Stimulated activated memory B cell treated with anti-CD40 and anti-IgM and Interleukin-4, amounts not matched to agents 10 μg/mL and 1 μg/mL and 100 μg/mL, for 72 hours (primary cell): ENCODE measurements at places on chromosomes 5 and 9.

- ATAC-seq, result no peak
These were observed 326.1 kb upstream of the IRX1 start for GRCh38 chr5:3269395-3270169.

DNA sequence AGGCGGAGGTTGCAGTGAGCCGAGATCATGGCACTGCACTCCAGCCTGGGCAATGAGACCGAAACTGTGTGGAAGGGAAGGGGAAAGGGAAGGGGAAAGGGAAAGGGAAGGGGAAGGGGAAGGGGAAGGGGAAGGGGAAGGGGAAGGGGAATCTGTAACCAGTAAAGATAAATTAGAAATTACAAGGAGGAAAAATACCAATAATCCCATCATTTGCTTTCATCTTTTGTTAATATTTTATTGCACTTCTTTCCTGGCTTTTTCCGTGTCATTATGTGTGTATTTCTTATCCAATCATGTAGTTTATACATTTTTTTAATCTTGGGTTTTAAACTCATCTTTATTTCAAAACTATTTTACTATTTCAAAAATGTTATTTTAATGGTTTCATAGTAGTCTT, 29.6 kb upstream of the MRPS30 start:
- ATAC-seq, result no peak

DNA sequence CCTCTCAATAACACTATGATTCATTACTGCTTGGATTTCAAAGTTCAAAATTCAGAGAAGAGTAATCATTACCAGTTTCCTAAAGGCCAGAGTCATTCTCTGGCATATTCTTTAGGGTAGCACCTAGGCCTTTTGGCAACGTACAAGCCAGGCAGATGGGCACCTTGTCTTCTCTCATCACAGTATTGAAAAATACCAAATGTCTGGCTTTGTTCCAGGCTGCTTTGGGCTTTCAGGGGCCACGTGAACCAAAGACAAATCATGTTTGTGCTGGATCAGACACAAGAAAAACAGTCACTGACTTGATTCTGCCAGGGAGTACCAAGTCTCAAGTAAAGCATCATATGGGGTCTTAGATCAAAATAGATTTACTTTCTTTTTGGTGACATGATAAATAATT, 15.5 kb downstream of the MEGF9 start:
- no peak for ATAC-seq

DNA sequence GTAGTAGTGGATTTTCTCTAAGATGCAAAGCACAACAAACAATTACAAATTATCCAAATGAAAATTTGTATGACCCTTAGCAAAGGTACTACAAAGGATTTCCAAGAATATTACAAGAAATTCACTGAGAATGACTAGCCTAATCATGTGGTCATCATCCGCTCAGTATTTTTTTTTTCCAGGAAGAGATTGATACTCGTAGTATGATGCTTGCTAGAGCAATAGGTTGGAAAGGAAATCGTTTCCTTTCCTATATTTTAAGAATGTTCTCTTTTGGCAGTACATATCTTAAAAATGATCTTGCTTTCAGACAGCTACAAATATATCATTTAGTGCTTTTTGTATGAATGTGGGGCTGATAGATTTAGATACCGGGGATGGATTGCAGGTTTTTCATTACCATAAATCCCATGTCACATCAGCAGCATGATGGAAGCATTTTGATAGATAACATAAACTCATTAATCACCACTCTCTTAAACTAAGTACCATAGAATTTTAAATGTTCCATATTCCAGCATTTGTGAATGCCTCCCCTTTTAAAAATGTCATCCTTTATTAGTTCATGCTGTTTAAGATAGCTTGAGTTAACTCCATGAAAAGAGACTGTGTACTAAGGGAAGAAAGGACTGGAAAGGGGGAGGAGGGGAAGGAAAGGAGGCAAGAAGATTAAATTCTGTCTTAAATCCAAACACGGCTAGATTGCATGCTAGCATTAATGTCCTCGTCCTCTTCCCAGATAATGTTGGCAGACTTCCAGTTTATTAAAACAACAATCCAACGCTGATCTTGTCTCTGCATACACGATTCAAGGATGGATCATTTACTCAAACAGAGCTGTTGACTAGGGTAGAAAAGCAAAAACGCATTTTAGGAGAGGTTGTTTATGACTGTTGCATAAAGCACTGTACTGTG, 311.7 kb upstream of the ZNF608 start:
- no peak for ATAC-seq

GRCh38 chr5:6659941-6660684, 26.9 kb downstream of the SRD5A1 start:
- ATAC-seq, result peak; percentile 91

DNA sequence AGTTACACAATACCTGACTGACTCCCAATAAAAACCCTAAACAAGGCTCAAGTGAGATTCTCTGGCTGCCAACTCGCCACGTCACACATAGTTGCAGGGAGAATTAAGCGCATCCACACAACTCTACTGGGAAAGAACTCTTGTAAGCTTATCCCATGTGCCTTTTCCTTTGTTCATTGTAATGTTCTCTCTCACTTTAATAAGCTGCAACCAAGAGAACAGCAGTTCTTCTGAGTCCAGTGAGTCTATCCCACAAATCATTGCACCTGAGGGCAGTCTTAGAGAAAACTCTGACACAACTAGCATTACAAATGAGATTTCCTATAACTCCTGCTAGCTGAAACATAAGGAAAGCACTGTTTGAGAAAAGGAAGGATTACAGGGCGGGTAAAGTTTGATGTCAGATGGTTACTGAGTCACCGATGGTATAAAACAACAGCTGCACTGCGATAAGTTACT, 27.4 kb downstream of the CENPK start:
- ATAC-seq, result no peak

DNA sequence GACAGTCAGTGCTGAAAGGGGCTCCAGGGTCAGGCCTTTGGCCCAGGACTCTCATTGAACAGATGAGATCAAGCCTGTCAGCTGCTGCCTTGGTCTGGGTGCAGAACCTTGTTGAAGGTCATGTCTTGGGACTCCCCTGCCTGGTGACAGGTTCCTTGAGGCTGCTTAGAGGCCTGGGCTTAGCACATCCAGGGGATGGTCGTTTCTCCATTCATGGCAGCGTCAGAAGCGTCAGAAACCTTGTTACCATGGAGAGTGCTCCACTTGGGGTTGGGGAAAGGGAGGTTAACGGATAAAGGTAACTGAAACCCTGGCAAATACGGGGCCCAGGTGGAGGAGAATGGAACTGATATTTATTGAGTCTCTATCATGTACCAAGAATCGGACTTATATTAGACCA, 8.8 kb downstream of the ARPC5L start:
- ATAC-seq, result peak; percentile 22

DNA sequence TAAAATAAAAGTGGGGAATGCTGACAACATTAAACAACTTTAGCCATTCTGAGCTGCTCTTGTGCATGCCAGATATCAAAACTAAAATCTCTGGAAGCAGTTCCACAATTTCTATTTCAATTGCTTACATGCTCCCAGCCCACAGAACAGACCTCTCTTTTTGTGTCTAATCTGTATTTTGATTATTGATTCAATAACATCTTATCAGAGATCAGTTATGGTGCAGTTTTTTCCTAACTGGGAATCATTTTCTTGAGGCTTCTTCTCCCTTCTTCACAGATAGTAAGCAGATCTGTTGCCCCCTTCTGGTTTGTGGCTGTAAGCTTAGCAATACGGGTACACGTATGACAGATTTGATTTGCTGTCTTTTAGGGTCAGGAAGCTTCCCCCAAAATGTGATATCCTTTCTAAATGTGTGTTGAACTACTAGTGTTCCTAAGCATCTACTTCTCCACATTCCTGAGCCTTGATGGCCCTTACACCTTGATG, 39.4 kb downstream of the MRPS27 start:
- no peak for ATAC-seq

- ATAC-seq, result no peak
These were observed 2.1 kb downstream of the CFAP77 start for GRCh38 chr9:132412089-132412488.

GRCh38 chr5:59773294-59773693, 120.2 kb downstream of the PDE4D start:
- ATAC-seq, result no peak

DNA sequence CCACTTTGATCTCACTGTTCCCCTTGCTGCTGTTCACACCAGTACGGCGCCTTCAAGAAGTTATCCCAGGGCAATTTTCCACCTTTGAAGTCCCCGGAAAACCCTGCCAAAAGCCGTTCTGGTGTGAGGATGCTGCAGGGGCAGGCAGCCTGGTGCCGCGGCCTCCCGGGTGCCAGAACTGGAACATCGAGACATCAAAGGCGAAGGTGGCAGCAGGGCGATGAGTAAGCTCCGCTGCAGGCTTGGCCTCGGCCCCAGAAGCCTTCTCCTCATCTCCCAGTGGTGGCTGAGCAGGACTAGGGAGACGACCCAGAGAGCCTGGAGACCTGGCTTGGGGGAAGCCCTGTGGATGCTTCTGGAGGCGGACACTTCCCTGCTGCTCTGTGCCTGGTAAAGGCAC, 115.3 kb upstream of the MSX2 start:
- no peak for ATAC-seq
